Effector CD8-positive, alpha-beta T cell (primary cell): ENCODE measurements at places on chromosomes 7 and 10.

DNA sequence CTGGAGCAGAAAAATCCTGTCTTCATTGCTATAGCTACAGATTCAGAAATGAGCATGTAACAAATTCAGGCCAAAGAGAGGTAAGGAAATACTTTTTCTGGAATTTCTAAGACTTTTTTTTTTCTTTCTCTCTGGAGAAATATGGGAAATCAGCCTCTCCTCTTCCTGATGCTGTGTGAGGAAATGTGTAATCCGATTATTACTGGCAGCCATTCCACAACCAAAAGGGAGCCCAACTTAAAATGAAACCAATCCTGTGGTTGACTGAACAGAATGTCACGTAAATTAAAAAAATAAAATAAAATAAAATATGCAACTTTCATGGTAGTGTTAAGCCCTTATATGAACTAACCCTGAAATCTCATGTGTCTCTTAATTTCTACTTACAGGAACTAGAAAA lies 10.7 kb upstream of the POT1 start:
- no peak for DNase-seq

DNA sequence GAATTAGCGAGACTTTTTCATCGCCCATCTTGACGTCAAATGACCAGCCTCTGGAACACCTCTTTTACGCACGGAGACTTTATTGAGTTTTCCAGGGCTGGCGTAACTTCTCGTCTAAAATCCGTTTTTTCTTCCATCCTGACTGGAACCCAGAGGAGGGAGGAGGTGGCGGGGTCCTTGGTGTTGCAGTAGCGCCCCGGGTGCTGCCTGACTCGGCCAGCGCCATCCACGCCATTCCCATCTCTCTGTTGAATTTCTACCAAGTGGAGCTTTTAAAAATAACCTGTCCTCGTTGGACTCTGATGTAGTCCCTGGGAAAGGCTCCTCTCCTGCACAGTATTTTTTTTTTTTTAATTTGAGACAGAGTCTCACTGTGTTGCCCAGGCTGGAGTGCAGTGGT lies 155.9 kb downstream of the RGS10 start:
- no peak for DNase-seq

DNA sequence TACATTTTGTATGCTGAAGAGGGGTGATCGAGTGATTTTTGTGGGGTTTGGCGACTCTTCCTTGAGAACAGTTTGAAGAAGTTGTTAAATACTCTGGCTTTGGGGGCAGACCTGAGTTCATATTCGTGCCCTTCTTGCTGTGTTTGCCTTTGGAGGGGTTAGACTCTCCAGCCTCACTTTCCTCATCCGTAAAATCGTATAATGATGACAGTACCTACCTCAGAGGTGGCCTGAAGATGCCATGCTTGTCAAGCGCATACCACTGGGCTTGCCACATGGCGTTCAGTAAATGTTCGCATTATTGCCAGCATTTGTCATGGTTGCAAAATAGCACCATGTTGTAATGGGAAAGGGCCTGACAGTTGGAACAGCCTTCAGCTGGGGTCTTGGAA lies 1.3 kb downstream of the STK17A start:
- DNase-seq, result no peak

DNA sequence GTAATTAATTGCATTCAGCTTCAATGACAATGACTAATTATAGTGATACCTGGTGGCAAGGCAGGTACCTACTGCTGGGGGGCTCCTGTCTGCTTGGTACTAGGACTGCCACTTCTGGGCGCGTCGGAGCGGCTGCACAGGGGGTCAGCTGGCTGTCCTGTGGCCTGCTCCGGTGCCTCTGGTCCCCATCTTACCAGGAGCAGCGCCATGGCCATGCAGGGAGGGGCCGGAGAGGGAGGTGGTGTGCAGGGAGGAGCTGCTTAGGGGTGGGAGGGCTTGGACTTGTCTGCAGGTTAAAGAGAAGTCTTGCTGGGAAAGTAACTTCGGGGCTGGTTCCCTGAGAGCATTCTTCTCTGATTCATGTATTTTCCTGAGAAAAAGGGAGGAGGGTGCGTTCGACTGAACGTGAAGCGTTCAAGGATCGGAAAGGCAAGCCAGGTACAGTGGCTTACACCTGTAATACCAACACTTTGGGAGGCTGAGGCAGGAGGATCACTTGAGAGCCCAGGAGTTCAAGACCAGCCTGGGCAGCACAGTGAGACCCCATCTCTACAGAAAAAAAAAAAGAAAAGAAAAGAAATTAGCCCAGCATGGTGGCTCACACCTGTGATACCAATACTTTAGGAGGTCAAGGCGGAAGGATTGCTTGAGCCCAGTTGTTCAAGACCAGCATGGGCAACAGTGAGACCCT lies 15.4 kb downstream of the CUX1 start:
- DNase-seq, result no peak

GRCh38 chr7:1979591-1980560 lies 252.9 kb downstream of the MAD1L1 start:
- DNase-seq, result no peak

- DNase-seq, result no peak
These were observed 189.1 kb downstream of the SKAP2 start for GRCh38 chr7:26675143-26675887.

GRCh38 chr7:105307163-105307672 lies 81.5 kb downstream of the SRPK2 start:
- no peak for DNase-seq

DNA sequence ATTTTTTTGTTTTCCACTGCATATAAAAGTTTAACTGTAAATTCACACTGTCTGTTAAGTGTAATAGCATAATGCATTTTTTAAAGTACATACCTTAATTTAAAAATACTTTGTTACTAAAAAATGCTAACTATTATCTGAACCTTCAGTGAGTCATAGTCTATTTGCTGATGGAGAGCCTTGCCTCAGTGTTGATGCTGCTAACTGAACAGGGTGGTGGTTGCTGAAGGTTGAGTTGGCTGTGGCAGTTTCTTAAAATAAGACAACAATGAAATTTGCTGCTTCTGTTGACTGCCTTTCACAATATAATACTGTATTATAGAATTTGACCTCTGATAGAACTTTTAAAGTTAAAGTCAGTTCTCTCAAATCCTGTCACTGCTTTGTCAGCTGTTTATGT lies 72.3 kb upstream of the GATAD1 start:
- no peak for DNase-seq

- DNase-seq, result no peak
These were observed 256.5 kb downstream of the PHTF2 start for GRCh38 chr7:78055001-78055573.

DNA sequence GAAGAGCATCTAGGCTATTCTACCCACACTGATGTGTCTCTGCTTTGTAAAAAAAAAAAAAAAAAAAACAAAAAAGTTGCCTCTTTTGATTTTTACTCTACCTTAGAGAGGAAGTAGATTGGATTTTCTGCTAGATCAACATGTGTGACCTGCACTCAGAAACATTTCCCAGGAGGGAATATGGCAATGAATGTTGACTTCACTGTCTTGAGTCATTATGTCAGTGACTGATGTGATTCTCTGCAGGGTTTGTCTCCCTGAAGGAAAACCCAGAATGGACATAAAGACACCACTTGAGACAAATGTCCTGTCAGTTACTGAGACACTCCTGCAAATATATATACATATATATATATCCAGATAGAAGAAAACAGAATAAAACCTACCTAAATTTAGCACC lies 370.3 kb downstream of the BMPER start:
- no peak for DNase-seq

- no peak for DNase-seq
These were observed 229.1 kb upstream of the IGFBP3 start for GRCh38 chr7:46150202-46150601.

GRCh38 chr7:5218564-5219360 lies 28.7 kb downstream of the WIPI2 start:
- no peak for DNase-seq

DNA sequence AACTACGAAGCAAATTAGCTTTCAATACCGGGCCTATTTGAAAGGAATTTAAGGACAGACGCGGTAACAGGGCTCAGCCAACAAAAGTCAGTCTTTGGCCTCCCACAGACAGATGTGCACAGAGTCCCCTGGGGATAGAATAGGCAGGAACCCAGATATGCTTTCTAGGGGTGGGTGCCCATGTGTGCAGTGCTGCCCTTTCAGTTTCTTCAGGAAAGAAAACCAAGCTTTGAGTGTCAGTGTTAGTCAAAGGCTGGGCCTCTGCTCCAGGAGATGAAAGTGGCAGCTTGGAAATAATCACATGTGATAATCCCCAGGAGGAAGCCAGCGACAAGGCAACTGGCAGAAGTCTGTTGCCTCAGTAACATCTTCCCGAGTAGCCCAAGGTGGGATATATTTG lies 43.8 kb upstream of the CSTF2T start:
- DNase-seq, result no peak

DNA sequence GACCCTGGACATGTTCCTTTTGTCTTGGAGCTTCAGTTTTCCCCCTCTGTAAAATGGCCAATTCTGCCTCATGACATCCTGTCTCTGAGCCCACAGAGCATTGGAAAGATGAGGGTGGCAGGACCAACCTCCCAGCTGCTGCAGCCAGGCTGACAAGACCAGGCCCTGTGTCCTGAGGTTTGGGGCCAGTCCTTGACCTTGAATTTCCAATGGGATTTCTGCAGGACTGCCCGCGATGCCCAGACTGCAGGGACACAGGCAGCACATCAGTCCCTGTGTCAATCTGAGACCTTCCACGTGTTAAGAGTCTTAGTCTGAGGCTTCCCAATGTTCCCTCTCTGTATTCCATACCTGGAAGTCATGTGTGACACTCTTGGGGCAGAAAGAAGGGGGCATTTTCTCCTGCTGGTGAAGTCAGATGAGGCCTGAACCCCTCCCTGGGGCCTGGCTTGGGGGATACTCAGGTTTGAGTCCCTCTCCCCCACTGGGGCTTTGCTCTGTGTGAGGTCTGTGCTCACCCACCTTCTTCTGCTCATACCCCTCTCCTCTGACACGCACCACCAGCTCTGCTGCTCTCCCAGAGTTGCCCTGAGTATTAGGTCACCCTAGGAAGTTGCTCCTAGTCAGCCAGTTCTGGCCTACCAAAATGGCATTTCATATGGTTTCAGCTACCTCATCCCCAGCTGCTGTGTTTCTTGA lies 79.2 kb downstream of the ADCY1 start:
- no peak for DNase-seq

DNA sequence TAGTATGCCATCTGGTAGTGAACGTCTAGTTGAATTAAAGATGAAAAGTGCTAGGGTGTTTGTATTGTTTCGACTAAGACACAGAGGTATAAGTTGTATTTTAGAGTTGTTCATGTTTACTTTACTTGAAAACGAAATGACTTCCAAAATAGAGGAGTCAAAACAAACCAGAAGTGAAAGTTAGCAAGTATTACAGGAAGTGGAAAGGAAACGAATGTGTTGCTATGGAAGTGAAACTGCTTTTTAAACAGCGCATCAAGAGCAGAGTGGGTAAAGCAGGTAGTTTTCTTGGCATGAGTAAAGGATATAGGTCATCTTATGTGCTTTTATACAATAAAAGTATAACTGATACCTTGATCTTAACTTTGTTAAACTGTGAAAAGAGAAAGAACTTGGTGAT lies 20.0 kb upstream of the GALNTL5 start:
- DNase-seq, result no peak

DNA sequence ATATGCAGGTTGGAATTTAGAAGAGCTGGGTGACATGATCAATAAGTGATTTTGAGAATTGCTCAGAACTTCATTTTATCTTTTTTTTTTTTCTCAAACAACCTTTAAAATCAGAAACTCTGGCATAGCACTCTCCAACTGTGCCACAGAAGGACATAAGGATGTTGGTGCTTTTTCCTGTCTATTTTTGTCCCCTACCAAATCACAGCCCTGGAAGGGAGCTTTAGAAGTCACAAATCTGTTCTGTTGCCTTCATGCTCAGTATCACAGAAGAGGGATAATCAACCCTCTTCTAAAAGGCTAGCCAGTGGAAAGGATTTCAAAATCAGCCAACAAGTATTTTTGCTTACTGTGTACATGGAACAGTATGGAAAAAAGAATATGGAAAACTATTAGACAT lies 14.8 kb upstream of the NRP1 start:
- no peak for DNase-seq

DNA sequence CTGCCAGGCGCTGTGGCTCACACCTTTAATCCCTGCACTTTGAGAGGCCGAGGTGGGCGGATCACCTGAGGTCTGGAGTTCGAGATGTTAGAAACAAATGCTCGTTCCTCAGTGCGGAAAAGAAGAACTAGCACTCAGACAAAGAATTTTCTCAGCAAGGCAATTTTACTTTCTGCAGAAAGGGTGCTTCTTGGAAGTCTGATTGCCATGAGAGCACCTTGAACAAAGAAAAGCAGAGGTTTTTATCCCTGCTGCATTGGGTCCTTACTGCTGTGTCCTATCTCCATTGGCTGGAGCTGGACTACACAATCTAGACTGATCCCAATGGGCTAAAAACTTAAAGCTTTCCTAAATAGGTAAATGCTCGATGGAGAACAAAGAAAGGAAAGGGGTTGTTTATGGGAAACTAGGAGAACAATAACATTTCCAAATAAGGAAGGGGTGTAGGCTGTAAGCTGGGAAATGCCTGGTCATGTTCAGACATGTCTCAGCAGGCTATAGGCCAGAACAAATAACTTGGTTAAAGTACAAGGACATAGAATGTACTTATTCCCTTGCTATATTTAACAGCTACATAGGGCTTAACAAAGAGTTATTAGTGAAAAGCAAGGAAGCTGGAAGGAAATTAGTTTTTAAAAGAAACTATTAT lies 26.1 kb upstream of the ACTR3B start:
- no peak for DNase-seq

GRCh38 chr10:72792288-72792687 lies 100.3 kb downstream of the MCU start:
- no peak for DNase-seq

GRCh38 chr10:44801383-44802327 lies 109.5 kb upstream of the TMEM72 start:
- no peak for DNase-seq

DNA sequence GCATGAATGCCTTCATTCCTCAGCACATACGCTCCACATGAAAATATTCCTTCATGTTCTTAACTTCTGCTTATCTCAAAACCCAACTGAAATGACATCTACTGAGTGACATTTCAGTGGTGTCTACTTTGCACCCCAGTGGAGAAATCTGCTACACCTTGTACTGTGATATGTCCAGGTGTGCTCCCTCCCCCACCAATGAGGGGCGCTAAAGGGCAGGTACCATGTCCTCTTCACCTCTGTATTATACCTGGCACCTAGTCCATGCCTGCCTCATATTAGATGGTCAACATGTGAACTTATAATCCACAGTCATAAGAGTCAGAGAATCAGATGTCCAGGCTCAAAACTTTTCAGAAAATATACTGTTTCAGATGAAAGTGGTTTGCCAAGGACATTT lies 2.1 kb downstream of the PAXIP1 start:
- DNase-seq, result no peak

DNA sequence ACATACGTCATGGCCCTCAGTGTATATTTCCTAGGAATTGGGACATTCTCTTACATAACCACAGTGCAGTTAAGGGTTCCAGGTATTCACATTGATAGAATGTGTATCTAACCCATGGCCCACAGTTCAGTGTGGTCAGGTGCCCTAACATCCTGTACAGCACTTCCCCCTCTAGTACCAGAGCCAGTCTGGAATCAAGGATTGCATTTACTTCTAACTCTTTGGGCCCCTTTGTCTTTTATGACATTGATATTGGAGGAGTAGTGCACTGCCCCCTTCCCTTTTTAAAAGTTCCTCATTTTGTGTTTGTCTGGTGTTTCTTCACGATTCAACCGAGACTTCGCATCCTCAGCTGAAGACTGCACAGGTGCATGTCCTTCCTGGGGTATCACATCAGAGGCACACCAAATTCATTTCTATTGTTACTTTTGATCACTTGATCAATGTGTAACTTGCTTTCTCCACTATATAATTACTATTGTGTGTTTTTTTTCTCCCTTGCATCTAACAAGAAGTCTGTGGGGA lies 22.4 kb upstream of the NPFFR1 start:
- DNase-seq, result no peak
